Thoracic aorta endothelial cell (primary cell): ENCODE measurements at places on chromosomes 11 and 22. TPM values are rescaled to one million over a fixed set of nuclear protein-coding genes. Genes with fewer than 3 reads are reported as not detected.

The ASCC2 gene
- 39.8 and 42.8 TPM in 2 replicates for total RNA-seq

The CYP2D6 gene
- 0.13 and 0.22 TPM in 2 replicates for total RNA-seq

The MYBPC3 gene
- total RNA-seq = not detected in 2 replicates

The TTC38 gene
- 26.6 and 34.6 TPM in 2 replicates for total RNA-seq

The OR5AK2 gene
- not detected in 2 replicates for total RNA-seq

The C11orf16 gene
- not detected in 2 replicates for total RNA-seq

The ACAT1 gene
- 88.6 and 91.5 TPM in 2 replicates for total RNA-seq

The OR8G1 gene
- total RNA-seq = not detected in 2 replicates

The RIN1 gene
- 5.3 and 7.8 TPM in 2 replicates for total RNA-seq
